Renal cortical epithelial cell (primary cell): ENCODE measurements at places on chromosomes 3 and 15. TPM values are rescaled to one million over a fixed set of nuclear protein-coding genes. Genes with fewer than 3 reads are reported as not detected.

Gene PLD1
- 5.9 and 20.4 TPM in 2 replicates for total RNA-seq

Gene COL7A1
- 129 and 165 TPM in 2 replicates for total RNA-seq

Gene TYRO3
- 6.1 and 11.3 TPM in 2 replicates for total RNA-seq

Gene ROPN1
- total RNA-seq, result not detected in 2 replicates

DNA sequence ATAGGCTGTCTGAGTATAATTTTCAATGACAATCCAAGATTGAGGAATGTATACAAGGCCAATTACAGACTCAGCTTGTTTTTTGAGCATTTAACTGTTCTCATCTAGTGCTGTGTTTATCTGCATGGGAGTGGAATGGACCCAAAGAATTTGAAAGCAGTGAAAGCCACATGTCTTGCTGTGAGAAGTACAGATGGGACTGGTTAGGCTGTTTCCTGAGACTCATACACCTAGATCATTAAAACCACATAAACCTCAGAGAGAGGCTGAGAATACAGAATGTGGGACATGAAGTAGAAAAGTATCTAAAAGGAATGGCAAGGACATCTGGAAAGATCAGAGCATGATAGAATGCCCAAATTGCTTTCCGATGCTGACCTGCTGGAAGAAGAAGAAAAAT is 224.6 kb downstream of the NLGN1 start:
- no peak for DNase-seq

DNA sequence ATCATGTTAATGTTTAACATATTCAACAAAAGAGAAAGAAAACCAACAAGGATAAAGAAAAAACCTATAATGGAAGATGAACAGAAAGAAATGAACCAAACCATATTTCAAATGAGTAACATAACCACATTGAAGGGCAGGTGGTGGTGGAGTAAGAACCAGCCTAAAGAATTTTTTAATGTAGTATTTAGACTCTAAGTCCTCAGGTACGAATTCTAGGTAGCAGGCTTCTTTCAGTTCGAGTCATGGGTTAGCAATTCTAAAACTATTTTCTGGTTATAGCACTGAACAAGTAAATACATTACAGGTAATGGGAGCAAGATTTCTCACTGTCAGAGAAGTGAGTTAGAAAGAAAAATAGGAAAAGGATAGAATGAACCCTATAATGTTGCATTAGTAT is 24.4 kb downstream of the DCBLD2 start:
- peak; percentile 58 for DNase-seq

DNA sequence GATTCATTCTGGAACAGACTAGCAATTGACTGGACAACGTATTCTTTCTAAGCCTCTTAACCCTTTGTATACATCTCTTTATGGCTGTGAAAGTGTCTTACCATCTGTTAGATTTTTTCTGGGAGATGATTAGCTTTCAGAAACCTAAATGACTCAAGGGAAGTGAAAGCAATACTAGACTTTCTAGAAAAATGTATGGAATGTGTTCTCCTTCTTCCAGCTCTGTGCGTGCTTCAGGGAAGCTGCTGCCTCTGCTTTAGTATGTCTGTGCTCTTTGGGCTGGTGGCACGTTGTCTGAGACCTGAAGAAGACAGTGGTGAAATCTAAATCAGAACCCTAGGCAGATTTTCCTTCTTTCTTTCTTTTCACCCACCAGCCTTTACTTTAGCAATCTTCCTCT is 89.5 kb downstream of the ITPR1 start:
- DNase-seq, result peak; percentile 42

DNA sequence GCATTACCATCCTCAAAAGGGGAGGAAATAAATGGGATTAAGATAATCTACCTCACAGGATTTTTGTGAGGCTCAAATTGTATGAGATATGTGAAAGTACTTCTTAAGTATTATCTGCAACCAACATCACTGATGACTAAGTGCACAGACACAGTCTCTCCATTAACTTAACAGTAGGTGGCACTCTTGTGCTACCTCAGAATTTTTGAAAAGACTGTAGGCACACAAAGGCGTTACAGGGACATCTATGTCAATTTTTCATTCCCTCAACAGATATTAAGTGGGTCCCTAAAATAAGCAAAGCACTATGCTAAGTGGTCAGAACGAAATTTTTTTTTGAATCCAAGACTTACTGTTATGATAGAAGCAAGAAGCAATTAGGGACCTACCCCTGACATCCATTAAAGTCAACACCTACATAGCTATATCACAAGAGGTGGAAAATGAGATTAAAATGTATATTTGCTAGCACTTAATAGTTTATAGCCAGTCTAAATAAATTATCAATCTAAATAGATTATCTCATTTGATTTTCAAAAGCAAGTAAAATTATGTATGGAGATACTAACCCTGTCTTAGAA is 52.9 kb downstream of the RYK start:
- DNase-seq, result peak; percentile 74

DNA sequence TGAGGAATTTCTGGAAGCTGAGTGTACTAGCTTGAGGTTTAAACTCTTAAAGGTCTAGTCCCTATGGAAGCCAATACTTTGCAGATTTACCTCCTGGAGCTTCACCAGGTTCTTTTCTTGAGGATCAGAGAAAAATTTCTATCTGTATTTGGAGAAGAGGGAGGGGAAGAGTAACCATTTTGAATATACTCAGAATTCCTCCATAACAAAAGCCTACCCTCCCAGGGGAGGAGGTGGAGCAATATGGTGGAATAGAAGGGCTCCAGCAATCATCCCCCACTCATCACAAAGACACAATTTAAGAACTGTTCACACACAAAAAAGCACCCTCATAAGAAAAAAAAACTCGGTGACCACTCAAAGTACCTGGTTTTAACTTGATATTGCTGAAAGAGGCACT is 36.0 kb upstream of the PEX5L start:
- no peak for DNase-seq

GRCh38 chr3:3069723-3070122 is 40.5 kb downstream of the IL5RA start:
- DNase-seq, result no peak

DNA sequence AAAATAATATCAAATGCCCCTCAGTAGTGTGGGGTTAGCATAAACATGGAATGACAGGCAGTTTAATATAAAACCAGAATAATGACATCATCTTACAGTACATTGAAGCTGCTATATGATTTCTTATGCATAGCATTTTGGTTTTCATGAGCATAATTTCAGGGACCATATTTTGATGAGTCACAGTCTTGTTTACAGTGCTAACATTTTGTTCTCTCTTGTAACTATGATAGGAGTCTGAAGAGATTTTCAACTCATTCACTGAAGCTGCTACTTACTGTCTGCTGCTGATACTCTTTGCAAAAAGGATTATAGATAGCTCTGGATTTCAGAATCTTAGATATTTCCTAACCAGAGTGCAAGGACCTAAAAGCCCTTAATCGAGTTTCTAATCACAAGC is 92.6 kb upstream of the CCDC54 start:
- no peak for DNase-seq

DNA sequence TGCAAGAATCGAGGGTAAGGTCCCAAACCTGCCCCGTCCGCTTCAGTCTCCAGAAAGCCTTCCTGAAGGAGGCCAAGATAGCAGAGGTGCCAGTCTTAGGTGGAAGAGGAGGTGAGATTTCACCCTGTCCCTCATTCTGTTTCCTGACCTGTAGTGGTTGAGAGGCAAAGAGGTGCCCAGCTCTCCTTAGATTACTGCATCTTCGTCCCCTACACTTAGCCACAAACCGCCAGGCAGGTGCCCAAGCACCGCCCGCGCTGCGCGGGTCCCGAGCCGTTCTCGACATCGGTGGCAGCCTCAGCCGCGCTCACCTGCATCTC is 23.8 kb upstream of the POLG start:
- DNase-seq, result no peak

GRCh38 chr3:105355408-105356061 is 11.2 kb upstream of the ALCAM start:
- peak; percentile 56 for DNase-seq

- DNase-seq, result no peak
These were observed 440.3 kb upstream of the DPH6 start for GRCh38 chr15:35986191-35986721.

GRCh38 chr3:141243271-141243707 is 11.7 kb downstream of the PXYLP1 start:
- DNase-seq, result peak; percentile 72

- no peak for DNase-seq
These were observed 26.4 kb downstream of the MINDY2 start for GRCh38 chr15:58797505-58797904.
